ENCODE measurements at places on chromosomes 4 and X. TPM values are rescaled to one million over a fixed set of nuclear protein-coding genes. Genes with fewer than 3 reads are reported as not detected.

DNA sequence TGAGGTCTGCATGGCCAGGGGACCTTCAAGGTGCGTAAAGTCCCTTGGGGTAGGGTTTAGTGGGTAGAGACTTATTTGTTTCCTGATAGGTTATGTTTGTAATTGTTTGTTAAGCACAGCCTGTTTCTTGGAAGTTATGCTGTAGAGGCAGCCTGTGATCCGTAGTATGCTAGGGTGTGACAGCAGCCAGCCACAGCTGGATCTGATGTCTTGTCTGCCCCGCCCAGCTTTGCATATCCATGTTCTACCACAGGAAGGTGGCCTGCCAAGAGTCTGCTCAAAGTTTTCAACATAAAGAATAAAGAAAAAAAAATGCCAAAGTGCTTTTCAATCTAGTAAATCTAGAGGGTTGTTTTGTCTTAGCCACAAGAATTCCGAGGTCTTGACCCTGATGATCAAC is 19.1 kb upstream of the PRRG3 start:
- H3K36me3 ChIP-seq: no peaks in the 10 kb centered on the region
- no peaks in the 10 kb centered on the region for H3K27me3 ChIP-seq
- no peak overlapping the region for H3K4me3 ChIP-seq
- H3K27ac ChIP-seq: no peak overlapping the region
- no peaks in the 10 kb centered on the region for H3K4me1 ChIP-seq
- DNase-seq: no peak

DNA sequence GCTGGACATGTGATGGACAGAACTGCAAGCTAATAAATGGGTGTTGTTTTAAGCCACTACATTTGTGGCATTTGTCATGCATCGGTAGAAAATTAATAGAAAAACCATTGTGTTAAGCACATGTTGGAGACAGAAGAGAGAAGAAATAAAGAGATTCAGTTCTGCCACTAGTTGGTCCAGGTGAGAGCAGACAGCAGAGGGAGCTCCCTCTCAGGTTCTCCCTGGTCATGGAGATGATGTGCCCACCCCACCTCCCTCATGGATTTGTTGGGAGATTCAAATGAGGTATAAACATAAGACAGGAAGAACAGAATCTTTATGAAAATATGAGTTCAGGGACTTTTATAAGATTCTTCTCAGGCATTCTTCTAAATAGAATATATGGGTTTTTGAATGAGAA is 36.8 kb upstream of the OCIAD2 start:
- no peaks in the 10 kb centered on the region for H3K4me1 ChIP-seq
- no peak overlapping the region for H3K27ac ChIP-seq
- no peak for DNase-seq
- no peak overlapping the region for H3K4me3 ChIP-seq
- H3K27me3 ChIP-seq: no peaks in the 10 kb centered on the region

The MAGEA2 gene
- not detected for total RNA-seq

The DCHS2 gene
- total RNA-seq: 1.5 TPM

The CSN3 gene
- not detected for total RNA-seq

- DNase-seq: no peak
- H3K4me1 ChIP-seq: no peaks in the 10 kb centered on the region
- no peaks in the 10 kb centered on the region for H3K36me3 ChIP-seq
- no peak overlapping the region for H3K27ac ChIP-seq
- no peak overlapping the region for H3K4me3 ChIP-seq
- no peaks in the 10 kb centered on the region for H3K27me3 ChIP-seq
These were observed 210.0 kb downstream of the KLHL4 start for GRCh38 chrX:87727620-87728019.

The NMU gene
- total RNA-seq: 110 TPM

- no peaks in the 10 kb centered on the region for H3K27me3 ChIP-seq
- no peaks in the 10 kb centered on the region for H3K4me1 ChIP-seq
- H3K36me3 ChIP-seq: no peaks in the 10 kb centered on the region
These were observed 36.7 kb upstream of the PAGE4 start for GRCh38 chrX:49792376-49792775.

- no peak for DNase-seq
- no peak overlapping the region for H3K4me3 ChIP-seq
- no peaks in the 10 kb centered on the region for H3K27me3 ChIP-seq
- no peaks in the 10 kb centered on the region for H3K36me3 ChIP-seq
These were observed 106.8 kb upstream of the MAGEA10 start for GRCh38 chrX:152245213-152245612.

DNA sequence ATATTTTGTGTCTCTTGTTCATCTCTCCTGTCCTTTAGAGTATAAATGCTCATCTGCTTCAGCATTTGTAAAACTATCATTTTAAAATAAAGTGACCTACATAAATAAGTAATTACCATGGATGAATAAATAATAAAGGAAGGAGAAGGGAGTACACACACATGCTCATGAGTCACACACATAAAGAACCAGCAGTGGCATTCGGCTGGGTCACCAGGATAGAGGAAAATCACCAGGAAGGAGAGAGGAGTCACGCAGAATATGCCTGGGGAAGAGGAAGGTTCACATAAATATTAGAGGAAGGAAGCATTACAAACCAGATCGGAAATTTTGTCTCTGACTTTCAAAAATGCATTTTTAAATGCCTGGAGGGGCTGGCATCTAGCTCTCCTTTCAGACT is 38.5 kb upstream of the MED14 start:
- H3K27ac ChIP-seq: peak overlapping the region; percentile 49
- H3K27me3 ChIP-seq: no peaks in the 10 kb centered on the region
- no peak for DNase-seq
- H3K36me3 ChIP-seq: no peaks in the 10 kb centered on the region
- H3K4me3 ChIP-seq: no peak overlapping the region
- peaks cover 5% of the 10 kb centered on the region for H3K4me1 ChIP-seq
